NCI-H2029 (cell line): ENCODE measurements at places on chromosomes 1 and 21.
A peak's percentile ranks its signal among the peaks of the same experiment; 100 is the strongest.

DNA sequence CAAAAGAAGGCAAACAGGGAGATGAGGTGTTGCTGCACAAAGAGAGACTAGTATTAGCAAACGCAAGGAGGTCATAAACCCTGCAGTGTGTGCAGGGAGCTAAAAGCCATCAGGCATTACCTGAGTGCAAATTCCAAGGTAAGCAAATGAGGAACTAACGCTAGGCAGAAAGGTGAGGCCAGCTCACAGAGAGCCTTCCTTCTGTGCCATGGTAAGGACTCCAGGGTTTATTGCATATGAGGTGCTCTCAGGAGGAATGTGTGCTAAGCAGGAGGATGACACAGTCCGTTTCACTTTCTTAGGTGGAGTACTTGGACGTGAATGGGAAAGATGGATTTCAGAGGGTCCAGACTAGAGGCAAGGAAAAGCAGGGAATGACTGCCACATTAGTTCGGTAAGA lies 44.6 kb upstream of the MYBPHL start:
- peak; percentile 14 for DNase-seq

GRCh38 chr1:176876966-176877515 lies 287.5 kb downstream of the ASTN1 start:
- DNase-seq = no peak

GRCh38 chr1:40582116-40582515 lies 50.7 kb downstream of the ZNF684 start:
- DNase-seq = no peak

- DNase-seq = no peak
These were observed 8.9 kb upstream of the GOLT1A start for GRCh38 chr1:204222764-204223055.

GRCh38 chr1:51661081-51661518 lies 44.2 kb downstream of the OSBPL9 start:
- DNase-seq = no peak

DNA sequence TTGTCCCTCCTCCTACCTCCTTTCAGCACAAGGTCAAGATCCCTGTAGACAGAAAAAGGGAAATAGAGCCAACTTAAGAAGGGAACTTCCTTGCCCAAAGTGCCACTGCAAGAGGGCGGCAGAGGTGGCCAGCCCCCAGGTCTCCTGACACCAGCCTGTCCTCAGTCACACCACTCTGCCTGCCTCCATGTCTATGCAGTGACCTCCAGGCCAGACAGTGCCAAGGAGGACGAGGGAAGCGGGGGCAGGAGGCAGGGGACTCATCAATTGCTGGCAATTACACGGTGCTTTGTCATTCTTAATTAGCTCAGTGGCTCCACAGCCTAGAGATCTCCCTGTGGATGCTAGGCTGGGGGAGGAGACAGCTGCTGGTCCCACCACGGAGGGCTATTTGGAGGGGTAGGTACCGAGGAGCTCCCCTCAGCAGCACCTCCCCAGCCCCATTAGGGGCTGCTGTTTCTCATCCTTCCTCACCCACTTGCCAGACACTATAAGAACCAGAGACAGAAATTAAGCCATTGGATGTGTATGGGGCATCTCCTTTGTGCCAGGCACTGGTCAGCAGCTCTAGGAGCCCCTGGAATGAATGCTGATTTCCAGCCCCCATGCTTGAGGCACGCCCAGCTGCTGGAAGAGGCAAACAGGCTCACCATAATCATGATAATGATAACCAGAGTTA lies 6.1 kb upstream of the LDLRAP1 start:
- DNase-seq = no peak

DNA sequence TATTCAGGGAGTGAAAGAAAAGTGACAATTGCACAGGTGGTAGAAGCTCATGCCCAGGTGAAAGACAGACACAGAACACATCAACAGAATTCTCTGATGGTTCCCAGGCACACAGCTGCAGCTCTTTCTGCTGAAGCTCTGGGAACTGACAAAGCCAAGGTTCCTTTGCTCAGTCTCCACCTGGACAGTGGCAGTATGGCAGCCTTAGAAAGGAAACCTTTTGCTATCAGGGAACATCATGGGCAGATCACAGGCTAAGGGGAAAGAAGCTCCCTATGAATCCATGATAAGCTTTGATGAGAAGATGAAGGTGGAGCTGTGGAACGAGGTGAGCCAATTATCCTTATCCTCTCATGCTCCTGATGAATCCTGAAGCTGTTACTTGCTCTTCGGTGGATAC lies 1.2 kb downstream of the SPRR2B start:
- no peak for DNase-seq

DNA sequence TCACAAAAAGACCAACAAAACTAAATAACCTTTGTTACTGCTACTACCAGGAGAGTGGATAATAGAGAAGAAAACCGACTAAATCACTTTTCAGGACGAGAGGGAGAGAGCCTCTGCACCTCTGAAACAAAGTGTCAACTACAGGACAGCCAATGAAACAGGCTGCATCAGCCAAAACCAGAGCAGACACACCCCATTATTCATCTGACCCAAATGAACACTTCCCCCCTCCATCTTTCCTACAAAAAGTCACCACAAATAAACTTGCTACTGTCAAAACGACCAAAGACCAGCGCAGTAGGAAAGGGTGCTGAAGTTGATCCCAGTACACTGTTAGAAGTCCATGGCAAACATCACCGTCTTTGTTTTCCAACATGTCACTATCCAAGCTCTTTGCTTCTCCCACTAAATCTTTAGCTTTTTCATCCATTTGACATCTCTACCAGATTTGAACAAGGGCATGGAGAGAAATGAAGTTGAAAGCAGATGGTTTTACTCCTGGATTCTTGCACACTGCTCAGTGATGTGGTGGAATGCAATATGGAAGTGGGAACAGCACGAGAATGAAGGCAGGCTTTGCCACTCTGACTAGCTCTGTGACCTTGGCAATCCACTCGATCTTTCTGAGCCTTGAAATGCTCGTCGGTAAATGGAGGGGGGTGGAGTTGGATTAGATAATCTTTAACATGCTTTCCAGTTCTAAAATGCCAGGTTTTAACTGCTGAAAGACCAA lies 20.5 kb downstream of the DSTYK start:
- no peak for DNase-seq

- DNase-seq = no peak
These were observed 250.3 kb upstream of the SGIP1 start for GRCh38 chr1:66283622-66284041.

DNA sequence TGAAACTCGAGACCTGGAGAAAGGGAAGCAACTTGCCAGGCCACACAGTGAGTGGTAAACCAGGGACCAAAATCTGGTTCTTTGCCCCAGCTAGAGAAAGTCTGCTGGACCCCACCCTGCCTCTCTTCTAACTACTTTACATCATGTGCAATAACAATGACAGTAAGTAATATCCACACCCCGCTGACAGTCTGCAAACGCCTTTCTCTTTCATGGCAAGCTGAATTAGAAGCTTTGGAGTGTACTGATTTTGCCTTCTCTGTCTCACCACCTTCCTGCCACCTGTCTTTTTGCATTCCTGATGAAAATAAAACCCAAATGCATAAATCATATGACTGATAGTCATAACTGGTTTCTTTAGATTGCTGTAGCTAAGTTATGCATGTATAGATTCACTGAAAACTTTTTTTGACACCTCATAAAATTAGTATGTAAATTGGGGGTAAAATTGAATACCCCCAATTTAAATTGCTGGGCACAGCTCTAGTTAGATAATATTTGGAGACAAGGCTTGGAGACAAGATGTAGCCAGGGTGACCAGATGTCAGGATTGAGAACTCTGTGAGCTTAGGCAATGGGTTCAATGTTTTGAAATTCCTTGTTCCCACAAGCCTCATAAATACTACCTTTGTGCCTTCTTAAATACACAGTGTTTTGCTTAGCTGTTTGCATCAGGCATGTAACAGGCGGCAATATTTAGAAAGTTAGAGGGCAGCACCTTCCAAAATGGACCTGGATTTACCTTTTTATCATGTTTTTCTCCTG lies 73.5 kb downstream of the ST6GALNAC5 start:
- no peak for DNase-seq
